NCI-H187 (cell line): ENCODE measurements at places on chromosomes 3 and 15.
A peak's percentile ranks its signal among the peaks of the same experiment; 100 is the strongest.

DNA sequence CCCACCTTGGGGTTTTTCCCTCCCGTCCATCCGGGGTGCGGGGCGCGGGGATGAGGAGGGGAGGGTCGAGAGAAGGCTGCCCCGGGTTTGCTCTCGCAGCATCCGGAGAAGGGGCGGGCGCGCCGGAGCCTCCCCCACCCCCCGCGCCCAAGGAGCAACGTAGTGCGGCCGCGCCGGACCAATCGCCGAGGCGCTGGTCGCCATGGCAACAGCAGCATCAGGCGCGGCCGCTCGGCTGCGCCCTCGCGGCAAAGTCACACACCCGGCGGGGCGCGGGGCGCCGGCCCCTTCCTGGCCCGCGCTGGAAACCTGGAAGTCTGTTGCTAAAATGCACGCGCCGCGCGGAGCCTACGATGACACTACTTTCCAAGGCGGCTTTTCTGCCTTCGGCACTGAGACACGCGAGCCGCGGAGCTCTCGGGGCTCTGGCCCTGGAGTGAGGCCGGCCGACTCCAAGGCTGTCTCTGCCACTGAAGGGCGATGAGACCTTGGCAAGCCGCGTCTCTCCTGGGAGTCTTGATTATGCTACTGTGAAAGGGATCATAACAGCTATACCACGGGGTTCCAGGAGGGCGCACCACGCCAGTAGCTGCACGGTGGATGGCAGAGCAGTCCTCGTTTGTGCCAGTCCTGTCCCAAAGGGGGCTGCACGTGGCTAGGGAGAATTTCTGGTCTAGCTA is at the start of gene IQSEC1:
TSS of gene IQSEC1 (minus strand) at position 104 of the 680 bp plus-strand sequence. CDS start 415 bp downstream, outside the sequence.
- DNase-seq, result peak; percentile 37

DNA sequence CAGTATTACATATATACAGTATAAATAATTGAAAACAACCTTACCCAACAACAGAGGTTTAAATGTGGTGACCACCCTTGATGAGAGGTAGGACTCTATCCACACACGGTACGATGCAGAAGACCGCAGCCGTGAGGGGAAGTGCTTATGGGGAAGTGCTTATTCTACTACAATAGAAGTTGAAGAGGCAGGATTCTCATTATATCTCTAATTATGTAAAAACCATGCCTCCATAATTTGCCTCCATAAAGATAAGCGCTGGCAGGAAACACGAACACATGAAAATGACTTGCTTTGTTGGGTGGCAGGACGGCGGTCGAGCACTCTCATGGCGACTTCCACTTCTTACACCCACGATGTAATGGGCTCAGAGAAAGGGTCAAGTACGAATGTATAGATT is 7.2 kb upstream of the MUC13 start:
- DNase-seq, result no peak

DNA sequence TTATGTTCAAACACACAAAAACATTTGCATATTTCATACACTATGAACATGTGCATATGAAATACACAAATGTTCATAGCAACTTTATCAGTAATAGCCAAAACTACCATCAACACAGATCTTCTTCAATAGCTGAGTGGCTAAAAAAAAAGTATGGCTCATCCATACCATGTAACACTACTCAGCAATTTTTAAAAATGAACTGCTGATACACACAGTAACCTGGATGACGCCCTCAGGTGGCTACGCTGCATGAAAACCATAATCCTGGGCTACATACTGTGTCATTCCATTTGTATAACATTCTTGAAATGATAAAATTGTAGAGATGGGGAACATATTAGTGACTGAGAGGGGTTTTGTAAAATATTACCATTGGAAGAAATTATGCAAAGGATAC is 243.6 kb downstream of the MAGI1 start:
- no peak for DNase-seq

DNA sequence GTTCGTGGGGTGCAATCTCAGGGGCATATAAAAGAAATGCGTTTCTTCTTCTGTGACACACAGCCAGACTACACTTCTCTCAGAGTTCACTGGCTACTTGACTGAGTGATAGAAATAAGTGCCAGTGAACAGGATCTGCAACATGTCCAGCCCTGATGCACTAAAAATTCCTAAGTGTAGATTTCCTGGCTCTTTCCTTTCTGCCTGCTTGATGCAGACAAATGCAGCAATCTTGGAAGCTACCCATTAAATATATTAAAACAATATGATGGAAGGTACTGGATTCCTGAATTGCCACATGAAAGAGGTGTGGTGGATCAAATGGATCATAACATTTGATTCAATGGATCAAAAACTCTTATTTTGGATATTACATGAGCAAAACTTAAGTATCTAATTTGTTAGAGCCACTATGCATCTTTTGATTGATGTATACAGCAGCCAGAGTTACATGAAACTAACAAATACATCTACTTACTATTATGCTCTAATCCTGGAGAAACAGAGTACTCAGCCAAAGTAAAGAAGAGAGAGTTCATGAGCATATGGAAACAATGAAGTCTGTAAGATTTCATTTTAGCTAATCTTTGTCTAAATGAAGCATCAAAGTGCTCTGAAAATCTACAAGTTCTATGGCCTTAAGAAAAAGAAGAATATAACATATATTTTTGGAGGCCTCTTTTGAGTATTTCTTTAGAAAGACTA is 222.6 kb downstream of the ZNF385D start:
- no peak for DNase-seq

DNA sequence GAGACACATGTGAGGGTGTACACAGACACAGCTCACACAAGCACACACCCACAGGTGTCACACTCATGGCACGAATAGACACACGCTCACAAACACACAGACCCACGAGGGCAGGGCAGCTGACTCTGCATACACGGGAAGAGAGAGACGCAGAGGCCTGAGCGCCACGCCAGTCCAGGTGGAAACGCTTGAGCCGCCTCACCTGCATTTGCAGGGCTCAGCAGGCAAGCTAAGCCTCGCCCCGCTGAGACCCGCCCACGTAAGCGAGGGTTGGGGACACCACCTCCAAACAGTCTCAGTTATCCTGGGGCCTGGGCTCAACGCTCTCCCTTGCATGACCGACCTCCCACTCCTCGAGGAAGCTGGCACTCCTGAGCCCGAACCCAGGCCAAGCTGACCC is 73.2 kb downstream of the TLE3 start:
- DNase-seq, result no peak

DNA sequence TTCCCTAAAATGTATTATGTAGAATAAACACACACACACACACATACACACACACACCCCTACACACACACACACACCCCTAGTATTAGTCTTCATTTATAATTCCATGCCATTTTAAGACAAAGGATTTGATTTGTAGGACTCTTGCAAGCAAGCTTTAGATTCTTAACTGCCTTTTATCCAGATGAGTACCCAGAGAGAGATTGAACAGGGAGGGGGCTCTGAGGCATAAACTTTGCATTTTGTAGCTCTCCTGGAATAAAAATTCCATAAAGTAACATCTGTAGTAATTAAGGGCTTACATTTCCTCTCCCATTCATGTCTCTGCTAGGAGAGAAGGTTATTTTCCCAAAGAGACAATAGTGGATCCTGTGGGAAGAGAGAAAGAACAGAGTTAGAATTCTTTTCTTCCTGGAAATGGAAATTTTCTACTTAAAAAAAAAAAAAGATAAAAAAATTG is 479.4 kb downstream of the RBMS3 start:
- DNase-seq, result no peak

DNA sequence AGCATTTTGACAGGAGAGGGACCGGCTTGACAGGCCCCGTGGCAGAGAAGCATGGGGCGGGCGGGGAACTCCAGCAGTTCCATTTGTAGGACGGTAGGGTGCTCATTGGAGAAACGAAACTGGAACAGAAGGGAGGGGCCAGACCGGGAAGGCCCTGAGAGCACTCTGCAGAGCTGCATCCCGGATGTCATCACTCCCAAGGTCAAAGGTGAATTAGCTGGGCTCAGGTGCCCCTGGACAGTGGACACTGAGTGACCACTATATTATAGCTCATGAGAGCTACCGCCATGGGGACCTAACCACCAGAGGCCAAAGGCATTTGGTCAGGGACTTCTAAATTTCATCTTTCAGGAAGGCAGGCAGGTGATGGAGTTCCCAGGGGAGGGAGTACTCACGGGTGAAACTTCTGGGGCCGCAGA is 7.3 kb downstream of the CSRNP1 start:
- DNase-seq, result no peak

- no peak for DNase-seq
These were observed 272.0 kb upstream of the ATP11B start for GRCh38 chr3:182521339-182521738.

GRCh38 chr3:71466483-71466882 is 117.0 kb downstream of the FOXP1 start:
- no peak for DNase-seq

DNA sequence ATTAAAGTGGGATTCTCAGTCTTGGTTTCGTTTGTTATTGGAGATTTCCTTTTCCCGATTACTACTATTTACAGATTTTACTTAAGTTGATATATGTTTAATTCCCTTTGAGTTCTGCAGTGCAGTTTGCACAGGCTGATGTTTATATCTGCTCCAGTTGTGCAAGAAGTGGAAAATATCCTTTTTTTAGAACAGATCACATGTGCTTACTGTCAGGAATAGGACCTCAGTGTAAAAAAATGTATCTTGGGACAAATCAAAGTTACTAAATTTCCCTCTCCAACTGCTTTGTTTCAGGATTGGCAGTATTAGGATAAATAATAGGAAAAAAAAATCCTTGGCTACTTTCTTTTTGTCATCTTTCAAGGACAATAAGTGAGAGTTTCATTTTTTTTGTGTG is 6.9 kb downstream of the MITF start:
- no peak for DNase-seq
